ENCODE measurements at places on chromosomes 1 and 21.

DNA sequence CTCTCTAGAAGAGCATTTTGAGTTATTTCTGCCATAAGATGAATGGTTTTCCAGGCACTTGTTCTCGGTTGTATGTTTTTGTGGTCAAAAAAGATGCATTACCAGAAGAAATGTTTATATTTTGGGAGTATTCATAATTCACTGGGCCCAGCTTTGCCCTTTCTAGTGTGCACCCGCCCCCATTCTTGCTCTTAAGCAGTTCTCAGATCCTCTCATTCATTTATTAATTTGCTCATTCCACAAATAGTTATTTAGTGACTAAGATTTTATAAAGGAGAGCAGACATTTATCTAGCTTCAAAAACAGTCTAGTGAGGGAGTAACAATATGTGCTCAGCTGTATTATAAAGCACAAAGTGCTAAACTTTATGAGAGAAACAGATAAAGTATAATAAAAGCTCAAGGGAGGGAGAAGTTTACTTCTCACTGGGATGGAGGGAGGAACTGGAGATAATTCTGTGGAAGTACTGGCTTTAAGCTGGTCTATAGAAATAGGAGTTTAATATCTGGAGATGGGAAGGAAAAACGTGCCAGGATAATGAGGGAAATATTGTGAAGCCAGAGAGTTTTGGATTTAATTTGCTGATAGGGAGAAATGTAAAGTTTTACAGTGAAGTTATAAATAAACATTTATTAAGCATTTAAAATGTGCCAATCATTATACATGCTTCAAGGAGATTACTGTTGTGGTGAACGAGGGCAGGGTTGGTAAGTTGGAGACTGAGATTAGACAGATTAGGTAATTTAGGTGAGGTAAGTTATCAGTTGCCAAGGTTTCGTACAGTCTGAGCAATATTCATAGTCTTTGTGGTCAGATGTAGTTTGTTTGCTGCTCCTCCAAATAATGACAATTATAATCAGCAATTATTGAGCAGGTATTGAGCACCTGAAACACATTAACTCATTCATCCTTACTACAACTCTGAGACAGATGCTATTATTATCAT is 9.1 kb upstream of the MACF1 start:
- DNase-seq: no peak

DNA sequence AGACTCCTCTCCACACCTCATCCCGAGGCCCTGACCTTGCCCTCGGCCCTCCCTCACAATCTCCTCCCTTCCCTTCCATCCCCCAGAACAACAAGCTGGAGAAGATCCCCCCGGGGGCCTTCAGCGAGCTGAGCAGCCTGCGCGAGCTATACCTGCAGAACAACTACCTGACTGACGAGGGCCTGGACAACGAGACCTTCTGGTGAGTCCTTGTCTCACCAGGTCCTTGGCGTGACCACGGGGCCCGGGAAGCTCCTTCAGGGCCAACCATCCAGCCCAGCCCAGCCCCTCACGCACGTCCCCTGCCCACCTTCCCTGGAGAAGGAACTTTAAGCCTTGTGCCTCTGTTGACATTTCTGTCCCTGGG is 15.6 kb downstream of the PODN start:
- DNase-seq: no peak

- no peak for DNase-seq
Measured at GRCh38 chr1:78210175-78210574, 164.4 kb downstream of the GIPC2 start.

- DNase-seq: peak; percentile 67
Measured at GRCh38 chr1:156704930-156705320, 458 bp downstream of the CRABP2 start.

Measured in inflammatory macrophage treated with lipopolysaccharide for 4 hours (primary cell).